ENCODE measurements at places on chromosomes 7 and 10. TPM values are rescaled to one million over a fixed set of nuclear protein-coding genes. Genes with fewer than 3 reads are reported as not detected.

The CAV2 gene
- 35.5 TPM for total RNA-seq

The CYTH3 gene
- total RNA-seq: 24.3 TPM

The VSTM2A gene
- total RNA-seq: 1.2 TPM

The ATG9B gene
- 0.85 TPM for total RNA-seq

The LSM8 gene
- 39.7 TPM for total RNA-seq

The FEZF1 gene
- total RNA-seq: 0.28 TPM

The NUTM2A gene
- total RNA-seq: 2.6 TPM

The HOXA2 gene
- 1.1 TPM for total RNA-seq

Measured in endothelial cell (in vitro differentiated cells).